Mesendoderm (in vitro differentiated cells): ENCODE measurements at places on chromosomes 5 and 9.

DNA sequence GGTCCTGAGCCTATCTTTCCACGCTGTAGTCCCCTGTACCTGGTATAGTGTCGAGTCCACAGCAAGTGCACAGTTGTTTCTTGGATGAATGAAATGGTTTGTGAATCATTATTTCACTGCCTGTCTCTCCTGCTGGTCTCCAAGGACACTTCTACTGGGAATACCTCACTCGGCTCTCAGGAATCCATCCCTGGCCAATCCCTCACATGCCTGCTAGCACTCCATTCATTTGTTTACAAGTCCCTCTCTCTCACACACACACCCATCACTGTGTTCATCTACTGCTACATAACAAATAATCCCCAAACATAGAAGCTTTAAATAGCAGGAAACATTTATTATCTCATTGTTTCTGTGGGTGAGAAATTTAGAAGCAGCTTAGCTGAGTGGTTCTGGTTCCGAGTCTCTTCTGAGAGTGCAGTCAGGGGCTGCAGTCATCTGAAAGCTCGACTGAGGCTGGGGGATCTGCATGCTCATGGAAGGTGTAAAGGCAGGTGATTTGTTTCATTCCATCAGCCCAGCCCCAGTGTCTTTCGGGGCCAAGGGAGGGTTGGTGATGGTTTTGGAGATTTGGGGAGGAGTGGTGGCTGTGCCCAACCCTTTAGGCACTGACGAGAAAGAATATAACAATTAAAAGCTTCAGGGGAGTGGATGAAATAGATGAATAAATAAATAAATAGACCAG is 132.7 kb upstream of the IER5L start:
- H3K36me3 ChIP-seq: no peaks in the 10 kb centered on the region
- H3K4me3 ChIP-seq: no peak overlapping the region
- H3K27ac ChIP-seq: no peak overlapping the region
- DNase-seq: no peak
- H3K27me3 ChIP-seq: no peaks in the 10 kb centered on the region
- no peaks in the 10 kb centered on the region for H3K4me1 ChIP-seq

DNA sequence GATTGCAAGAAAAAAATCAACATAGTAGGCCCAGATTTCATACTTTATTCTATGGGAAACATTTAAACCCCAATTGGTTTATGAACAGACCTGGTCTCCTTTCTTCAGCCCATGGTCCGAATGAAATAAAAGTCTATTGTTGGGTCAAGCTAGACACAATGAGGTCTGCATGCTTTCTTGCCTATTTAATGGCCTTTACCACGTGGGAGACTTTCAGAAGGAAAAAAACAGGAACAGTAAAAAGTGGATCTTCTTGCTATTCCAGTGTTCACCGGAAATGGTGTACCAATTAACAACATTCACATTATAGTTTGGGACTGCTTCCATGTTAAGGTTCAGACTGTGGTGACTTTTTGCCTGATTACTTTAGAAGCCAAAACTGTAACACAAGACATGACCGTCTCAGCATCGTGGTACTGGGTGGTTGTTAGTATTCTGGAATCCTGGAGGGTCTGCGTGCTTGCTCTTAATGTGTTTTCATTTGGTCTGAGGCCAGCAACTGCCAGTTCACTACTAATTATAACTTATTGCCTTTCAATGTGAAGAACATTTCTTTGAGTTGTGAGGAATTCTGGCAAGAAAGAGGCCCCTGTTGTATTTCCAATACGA is 85.4 kb upstream of the PRRC1 start:
- H3K27me3 ChIP-seq: no peaks in the 10 kb centered on the region
- no peaks in the 10 kb centered on the region for H3K4me1 ChIP-seq
- H3K27ac ChIP-seq: no peak overlapping the region
- no peak overlapping the region for H3K4me3 ChIP-seq
- no peaks in the 10 kb centered on the region for H3K36me3 ChIP-seq

DNA sequence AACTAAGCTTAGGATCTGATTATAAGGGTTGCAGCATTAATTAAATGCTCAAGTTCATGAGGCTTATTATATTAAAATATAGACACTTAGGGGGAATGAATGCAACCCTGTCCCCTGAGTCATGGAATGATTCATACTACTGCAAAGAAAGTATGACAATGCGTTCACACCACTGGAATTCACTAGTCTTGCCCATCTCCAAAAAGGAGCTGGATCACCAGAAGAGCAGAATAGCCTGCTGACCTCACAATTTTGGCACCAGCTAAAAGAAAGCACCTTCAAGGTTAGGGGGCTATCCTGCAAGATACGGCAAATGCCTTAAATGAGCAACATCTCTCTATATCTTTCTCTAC is 32.0 kb upstream of the TMED7 start:
- no peak overlapping the region for H3K4me3 ChIP-seq
- H3K4me1 ChIP-seq: no peaks in the 10 kb centered on the region
- no peaks in the 10 kb centered on the region for H3K36me3 ChIP-seq
- H3K27ac ChIP-seq: no peak overlapping the region
- DNase-seq: no peak
- no peaks in the 10 kb centered on the region for H3K27me3 ChIP-seq

GRCh38 chr9:4143936-4144717 is 155.7 kb downstream of the GLIS3 start:
- H3K27ac ChIP-seq: no peak overlapping the region
- H3K36me3 ChIP-seq: no peaks in the 10 kb centered on the region
- H3K4me3 ChIP-seq: no peak overlapping the region

DNA sequence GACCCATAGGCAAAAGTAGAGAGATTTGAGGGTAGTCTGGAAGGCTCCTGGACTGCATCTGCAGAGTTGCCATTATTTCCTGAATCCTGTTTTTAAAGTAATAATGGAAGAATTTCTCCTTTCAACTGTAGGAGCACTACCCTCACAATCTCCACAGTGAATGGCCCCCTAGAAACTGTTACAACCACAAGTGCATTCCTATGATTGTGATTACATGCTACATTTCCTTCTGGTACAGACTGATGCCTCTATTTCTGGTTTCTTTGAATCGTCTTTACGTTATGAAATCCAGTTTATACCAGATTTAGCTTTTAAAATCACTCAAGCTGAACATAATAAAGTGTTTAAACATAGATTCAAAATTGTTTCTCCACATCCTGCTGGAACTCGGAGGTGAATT is 49.4 kb downstream of the FRMPD1 start:
- no peak overlapping the region for H3K27ac ChIP-seq
- no peak overlapping the region for H3K4me3 ChIP-seq
- no peak for DNase-seq
- H3K36me3 ChIP-seq: no peaks in the 10 kb centered on the region

GRCh38 chr5:579211-579610 is 32.9 kb upstream of the CEP72 start:
- H3K4me3 ChIP-seq: no peak overlapping the region
- no peak overlapping the region for H3K27ac ChIP-seq
- H3K36me3 ChIP-seq: no peaks in the 10 kb centered on the region
- no peaks in the 10 kb centered on the region for H3K4me1 ChIP-seq
- DNase-seq: no peak

DNA sequence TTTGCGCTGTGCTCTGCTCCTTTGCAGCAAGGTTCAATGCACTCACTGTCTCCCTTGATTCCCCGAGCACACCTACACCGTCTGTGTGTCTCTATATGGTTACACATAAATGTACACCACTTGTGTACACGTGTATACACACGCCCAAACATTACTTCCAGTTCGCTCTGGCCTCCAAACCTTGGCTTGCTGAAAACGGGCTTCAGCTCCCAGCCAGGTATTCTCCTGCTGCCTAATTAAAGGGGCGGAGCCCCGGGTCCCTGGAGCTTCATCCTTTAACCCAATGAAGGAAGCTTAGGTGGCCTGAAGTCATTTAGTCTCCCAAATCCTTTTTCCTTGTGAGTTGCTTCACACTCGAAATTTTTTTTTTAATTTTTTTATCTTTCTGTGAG is 4.6 kb downstream of the ISL1 start:
- peak; percentile 68 for DNase-seq
- H3K4me1 ChIP-seq: peaks cover 15% of the 10 kb centered on the region
- H3K36me3 ChIP-seq: no peaks in the 10 kb centered on the region
- H3K27ac ChIP-seq: no peak overlapping the region
